RKO (cell line): ENCODE measurements at places on chromosomes 6 and 20.
A peak's percentile ranks its signal among the peaks of the same experiment; 100 is the strongest.

DNA sequence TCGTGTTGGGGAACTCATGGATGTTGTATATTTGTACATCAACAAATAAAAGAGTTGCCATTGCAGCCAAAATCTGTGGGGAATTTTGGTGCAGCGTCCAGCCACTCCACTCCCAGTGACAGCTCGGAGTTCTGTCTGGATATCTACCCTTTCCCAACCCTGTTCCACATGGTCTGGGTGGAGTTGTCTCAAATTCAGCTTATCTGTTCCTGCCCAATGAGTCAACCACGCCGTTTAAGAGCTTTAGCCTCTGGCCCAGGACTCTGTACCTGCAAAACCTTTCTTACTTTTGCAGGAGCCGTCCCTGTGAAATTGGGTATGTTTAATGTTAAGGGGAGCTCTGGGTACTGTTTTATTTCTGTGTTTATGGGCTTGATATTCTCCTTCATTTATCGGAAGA is 33.9 kb upstream of the OVOL2 start:
- no peak for DNase-seq

- DNase-seq: peak; percentile 66
These were observed 361.6 kb upstream of the RUNX2 start for GRCh38 chr6:44966449-44967092.

DNA sequence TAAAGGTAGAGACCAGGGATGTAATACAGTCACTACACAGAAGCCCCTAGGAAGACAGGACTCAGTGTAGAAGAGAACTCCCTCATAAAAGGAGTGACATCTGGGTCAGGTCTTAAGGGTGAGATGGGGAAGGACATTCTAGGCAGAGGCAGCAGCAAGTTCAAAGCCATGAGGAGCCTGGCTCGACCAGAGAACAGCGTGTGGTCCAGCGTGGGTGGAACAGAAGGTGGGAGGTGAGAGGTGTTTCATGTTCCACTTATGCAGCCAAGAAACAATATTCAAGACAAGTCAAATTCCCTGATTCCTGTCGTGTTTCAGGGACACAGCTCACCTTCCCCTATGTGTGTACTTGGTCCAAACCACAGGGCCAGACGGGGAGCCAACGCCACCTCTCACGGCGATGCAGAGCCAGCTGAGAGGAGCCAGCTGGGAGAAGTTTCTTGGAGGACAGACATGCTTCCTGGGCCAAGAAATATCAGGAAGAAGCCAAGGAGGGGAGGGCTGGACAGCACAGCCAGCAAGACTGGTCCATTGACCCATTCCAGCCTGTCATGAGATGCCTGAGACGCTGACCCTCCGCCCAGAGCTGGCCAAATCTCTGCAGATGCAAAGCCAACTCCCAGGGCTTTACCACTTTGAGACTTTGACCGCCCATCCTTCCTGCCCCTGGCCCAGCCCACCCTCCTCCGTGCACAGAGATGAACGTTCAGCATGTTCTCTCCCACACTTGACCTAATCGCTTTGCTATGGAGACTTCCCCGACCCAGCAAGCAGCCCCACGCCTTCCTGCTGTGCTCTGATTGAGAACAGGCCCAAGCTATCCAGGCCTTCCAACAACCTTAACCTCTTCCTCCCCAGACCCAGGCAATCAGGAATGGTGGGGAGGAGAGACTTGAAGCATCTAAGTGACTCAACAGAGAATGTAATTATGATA is 113.8 kb downstream of the PRND start:
- no peak for DNase-seq

DNA sequence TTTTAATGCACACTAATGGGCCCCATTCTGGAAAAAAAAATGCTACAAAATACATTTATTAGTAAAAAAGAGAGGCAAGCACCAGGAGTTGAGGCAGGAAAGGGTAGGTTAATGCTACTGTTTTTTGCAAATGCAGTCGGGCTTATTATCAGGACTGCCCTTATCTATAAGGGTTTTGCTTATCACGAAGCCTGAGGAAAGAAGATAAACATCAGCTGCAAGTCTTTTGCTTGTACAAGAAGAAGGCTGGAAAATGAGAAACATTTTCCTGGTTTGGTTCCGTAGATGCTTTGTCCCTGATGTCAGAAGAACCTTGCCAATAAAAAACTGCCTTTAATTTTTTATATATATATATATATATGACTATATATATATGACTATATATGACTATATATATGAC is 189.3 kb upstream of the VGLL2 start:
- no peak for DNase-seq

DNA sequence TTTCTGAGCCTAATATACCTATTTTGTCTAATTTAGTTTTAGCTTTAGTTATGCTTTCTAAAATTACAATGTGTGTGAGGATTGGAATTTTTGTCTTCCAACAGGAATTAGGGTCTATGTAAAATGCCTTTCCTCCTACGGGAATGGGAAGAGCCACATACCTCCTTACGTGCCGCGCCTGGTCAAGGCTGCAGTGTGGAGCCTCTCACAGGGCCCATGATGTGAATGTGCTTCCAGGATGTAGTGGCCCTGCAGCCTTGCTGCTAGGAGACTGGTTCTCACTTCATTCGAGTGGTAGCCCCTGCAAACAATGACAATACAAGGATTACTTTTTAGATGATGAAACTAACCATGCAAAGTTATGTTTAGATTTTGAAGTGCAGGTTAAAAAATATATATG is 110.2 kb downstream of the SOBP start:
- DNase-seq: no peak

- no peak for DNase-seq
These were observed 28.7 kb downstream of the SGK1 start for GRCh38 chr6:134289204-134289575.

DNA sequence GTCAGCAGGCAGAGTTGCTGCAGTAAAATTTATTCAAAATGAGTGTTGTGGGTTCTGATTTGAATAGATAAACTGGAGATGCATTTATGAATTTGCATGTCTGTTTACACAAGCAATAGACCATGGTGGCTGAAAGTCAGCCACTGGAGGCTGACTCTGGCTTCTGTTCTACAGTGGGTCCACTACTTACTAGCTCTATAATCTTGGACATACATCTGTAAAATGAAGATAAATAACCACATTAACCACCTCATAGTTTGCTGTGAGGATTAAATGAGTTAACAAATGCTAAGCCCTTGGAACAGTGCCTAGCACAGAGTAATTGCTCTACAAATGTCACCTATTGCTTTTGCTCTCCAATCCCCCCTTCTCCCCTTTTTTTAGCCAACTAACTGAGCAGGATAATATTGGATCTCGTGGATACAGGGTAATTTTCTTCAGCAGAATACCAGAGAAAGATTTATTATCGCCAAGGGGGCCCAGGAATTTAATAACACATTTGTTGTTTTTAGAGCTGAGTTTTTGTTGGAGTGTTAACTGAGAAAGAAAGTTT is 1.4 kb upstream of the PM20D2 start:
- no peak for DNase-seq

DNA sequence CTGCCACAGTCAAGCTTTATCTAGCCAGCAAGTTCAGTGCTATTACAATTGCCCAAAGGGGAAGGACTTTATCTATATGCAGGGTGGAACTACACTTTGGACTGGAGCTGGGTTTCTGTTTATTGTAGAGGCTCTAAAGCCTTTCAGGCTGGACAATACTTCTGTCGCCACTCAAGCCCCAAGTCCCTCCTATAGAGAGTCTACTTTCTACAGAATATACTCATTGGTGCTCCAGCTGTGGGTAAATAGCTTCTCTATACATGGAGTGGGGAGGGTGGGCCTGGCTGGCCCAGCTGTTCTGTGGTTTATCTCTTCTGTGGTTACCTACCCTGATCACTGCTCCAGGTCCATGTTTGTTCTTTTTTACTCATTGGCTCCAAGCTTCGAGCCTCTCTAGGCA is 151.8 kb upstream of the MYLIP start:
- no peak for DNase-seq

DNA sequence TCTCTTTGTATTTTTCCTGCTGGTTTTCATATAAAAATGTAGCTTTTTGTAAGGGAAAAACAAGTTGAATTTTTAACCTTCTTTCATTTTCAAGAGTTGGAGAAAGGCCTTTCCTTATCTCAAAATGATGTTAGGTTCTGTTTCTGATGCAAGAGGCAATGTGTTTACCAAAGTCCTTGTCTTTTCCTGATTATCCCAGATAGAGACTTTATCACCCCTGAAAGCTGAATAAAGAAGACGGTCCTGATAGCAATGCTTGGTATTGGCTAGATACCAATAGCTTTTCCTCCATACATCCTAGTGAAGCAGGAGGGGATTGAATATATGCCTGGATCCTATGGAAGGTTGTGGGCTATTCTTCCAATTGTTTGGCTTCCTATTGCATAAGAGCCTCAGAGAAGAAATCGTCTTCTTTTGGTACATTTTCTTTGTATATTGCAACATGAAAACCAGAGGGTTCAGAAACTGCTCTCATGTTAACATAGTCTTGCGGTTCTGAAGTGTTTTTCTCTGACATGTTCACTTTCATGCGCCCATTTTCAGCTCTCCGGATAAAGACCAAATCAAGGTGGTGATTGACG is 5.5 kb downstream of the PNLDC1 start:
- DNase-seq: no peak

- DNase-seq: no peak
These were observed 42.3 kb downstream of the KIF13A start for GRCh38 chr6:17945111-17945510.

DNA sequence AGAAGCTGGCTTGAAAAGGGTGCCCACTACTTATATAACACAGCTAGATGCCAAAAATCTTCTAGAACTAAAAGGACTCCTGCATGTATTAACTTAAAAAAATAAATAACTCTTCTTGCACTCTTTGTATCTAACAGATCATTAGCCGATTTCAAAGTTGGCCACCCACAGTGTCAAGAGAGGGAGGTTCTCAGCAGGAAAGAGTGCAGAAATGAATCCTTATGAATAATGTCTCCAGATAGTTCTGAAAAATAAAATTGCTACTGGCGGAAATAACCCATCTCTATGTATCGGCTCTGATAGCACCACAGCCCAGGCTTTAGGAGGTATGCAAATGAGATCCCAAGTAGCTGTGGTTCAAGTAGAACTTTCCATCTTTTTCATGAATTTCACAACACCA is 232.7 kb downstream of the PHF3 start:
- DNase-seq: no peak

DNA sequence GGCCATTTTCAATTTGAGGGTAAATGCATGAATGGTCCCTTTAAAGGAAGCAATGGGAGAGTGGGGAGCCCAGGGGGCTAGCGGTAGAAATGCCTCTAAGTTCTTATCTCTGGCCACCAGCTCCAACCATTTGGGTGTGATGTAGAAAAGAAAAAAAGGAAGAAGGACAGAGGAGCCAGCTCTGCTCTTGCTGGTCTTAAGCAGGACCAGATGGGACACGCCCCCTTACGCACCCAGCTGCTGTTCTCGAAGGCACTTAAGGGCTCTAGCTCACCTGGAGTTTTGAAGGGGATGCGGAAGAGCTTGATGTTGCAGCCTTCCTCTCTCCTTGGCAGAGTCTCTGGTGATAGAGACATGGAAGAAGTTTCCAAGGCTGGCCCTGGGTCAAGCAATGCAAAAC is 59.5 kb upstream of the RNF144B start:
- DNase-seq: no peak

- DNase-seq: no peak
These were observed 37.7 kb downstream of the ARHGAP18 start for GRCh38 chr6:129672341-129672682.

DNA sequence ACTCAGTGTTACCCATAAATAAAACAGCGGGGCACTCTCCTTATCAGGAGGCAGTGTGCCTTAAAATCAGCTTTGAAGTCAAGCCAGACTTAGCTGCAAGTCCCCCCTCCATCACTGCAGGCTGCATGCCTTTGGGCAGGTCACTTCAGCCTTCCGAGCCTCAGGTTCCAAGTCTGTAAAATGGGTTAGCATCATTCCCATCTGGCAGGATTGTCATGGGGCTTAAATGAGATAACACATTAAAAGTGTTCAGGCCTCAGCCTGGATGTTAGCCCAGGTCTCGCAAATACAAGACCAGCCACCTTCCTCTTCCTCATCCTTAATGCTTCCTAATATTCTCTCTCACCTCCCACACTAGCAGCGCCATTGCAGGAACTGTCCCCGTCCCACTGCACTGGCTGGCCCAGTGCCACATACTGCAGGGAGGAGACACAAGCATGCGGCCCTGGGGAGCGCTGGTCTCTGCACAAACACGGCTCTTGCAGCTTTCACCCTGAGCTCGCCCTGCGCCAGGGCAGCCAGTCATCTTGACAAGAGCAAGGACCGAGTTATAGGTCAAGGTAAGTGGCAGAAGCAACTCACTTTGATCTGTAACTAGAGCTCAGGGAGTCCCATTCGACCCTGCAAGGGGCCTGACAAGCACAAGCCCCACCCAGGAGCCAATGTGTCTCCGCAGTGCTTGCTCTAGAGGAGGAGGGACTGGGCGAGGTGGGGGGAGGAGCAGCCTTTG is 564.6 kb upstream of the AGPAT4 start:
- DNase-seq: no peak

GRCh38 chr6:11584244-11584643 is 46.7 kb downstream of the TMEM170B start:
- no peak for DNase-seq

GRCh38 chr6:155493026-155493693 is 37.5 kb upstream of the NOX3 start:
- DNase-seq: no peak

DNA sequence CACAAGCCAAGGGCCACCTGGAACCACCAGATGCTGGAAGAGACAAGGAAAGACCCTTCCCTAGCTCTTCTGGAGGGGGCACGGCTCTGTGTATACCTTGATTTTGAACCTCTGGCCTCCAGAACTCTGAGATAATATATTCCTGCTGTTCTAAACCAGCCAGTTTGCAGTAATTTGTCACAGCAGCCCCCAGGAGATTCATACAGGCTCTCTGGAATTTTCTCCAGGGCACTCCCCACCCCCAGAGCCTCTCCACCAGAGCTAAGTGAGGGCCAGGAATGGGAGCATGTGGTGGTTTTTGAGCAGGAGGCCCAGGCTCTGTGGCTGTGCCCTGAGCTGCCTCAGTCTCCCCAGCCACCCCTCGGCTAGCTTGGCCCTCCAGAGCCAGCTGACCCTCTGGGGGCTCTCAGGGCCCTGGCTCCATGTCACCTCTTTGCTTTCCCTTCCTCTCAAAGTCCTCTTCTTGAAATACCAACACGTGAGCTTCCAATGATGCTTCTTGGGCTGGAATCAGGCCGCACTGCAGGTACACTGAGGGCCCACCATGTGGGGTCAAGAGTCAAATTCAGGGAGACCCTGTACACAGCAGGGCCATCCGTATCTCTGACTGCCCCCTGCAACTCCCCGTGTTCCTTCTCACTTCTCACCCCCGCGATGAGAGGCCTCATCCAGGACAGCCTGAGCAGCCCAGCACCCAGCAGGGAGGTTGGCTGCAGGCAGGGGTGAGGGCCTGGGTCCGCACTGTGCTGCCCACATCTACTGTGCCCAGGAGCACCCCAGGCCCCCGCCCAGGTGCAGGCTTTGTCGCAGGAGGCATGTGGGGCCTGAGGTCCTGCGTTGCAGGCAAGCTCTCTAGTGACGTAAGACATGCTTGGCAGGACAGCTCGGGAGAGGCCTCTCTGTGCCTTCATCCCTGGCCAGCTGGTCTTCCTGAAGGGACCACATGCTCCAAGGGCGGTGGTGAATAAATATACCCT is 155.5 kb downstream of the ANKRD60 start:
- DNase-seq: no peak

DNA sequence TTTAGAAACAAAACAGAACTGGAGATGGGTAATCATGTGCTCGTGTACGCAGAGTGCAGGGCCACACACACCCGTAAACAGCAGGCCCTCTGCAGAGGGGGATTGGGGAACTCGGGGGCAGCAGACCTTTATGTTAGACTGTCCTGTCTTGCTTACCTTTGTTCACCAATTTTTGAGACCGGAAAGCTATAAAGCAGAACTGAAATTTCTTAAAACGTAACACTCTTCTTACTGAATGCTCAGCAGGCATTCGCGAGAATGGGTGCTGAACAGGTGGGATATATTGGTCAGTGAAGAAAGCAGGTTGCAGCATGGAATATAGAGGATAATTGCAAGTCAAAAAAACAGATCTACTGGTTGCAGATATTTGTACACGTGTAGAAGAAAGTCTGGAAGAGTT is 211.1 kb downstream of the BMP7 start:
- DNase-seq: no peak
